ENCODE measurements at places on chromosomes 3 and 15.

DNA sequence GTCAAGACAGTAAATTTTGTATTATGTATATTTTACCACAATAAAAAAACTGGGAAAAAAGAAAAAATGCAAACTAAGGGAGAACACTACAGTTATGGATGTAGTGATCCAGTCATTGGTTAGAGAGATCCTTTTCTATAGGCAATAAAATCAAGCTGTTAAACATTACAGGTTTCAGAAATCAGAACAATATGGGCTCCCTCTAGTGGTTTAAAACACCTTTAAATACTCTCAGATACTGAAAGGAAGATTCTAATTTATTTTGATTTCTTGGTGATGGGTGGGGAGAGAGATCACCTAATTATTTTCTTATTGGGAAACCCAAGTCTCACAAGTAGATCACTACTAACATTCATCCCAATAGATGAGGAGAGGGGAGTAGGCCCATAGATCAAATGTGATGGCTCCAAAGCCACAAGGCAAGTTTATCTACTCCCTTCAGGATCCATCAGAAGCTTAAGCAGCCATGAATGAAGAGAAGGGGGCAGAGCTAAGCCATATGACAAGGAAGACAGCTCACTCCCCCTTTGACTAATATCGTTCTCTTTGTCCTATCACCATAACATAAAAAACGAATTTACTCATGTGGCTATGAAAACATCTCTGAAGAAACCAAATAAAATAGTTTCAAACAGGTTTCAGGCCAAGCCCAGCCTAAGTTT, 118.6 kb downstream of the ANO10 start:
- DNase-seq: no peak

- no peak for DNase-seq
Observed at GRCh38 chr3:127964053-127964452, 49.0 kb downstream of the KBTBD12 start.

DNA sequence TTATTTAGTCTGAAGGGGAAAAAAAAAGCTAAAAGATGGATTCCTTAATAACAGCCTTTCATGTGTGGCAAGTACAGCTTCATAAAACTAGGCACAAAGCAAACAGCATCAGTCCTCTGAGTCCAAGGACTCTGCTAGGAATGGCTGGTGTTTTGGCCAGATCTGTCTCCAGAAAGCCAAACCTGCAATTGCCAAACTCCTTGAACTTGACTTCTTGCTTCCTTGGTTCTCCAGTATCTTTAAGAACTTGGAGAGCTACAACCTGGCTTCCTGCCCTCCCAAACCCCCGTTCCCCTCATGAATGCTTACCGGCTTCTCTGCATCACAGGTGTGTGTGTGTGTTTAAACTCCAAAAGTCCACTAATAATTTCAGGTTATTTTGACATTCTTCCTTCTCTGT, 1.6 kb upstream of the PLOD2 start:
- no peak for DNase-seq

DNA sequence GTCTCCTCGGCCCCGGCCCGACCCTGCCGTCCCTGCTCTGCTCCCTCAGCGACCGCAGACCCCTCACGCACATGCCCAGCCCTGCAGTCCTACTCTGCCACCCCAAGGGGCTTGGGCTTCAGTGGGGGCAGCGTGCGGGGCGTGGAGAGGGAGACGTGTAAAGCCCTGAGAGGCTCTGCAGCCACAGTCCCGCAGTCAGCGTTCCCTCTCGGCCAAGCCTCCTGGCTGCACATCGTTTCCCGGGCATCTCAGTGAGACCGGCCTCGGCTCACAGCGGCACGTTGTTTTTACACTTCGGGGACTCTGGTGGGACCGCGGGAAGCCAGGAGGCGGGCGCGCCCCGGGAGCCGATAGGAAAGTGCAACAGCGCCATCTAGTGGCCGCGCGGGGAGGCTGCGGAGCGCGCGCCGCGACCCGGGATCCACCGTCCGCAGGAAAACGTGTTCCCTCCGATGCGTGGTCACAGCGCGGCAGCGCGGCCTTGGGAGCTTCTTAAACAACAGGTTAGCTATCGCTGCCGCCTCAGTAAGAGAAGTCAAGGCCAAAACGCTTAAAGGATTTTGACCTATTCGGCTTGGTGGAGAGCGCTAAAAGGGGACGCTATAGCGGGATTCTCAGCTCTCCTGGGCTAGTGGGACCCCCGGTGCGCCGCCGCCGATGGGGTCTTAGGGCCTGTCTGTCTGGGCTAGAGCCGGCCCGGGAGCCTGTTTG, 226.8 kb upstream of the IGF1R start:
- DNase-seq: no peak

GRCh38 chr3:9736831-9737230, 5.3 kb downstream of the BRPF1 start:
- no peak for DNase-seq

Data from GM12864 (cell line).